ENCODE measurements at places on chromosomes 7 and 10. TPM values are rescaled to one million over a fixed set of nuclear protein-coding genes. Genes with fewer than 3 reads are reported as not detected.

GRCh38 chr10:30855131-30855530, 176.5 kb downstream of the ZNF438 start:
- DNase-seq: no peak
- H3K4me3 ChIP-seq: no peak overlapping the region
- no peaks in the 10 kb centered on the region for H3K27me3 ChIP-seq

GRCh38 chr7:84336303-84336702, 141.7 kb upstream of the SEMA3A start:
- no peaks in the 10 kb centered on the region for H3K4me1 ChIP-seq
- H3K36me3 ChIP-seq: no peaks in the 10 kb centered on the region
- no peaks in the 10 kb centered on the region for H3K27me3 ChIP-seq

DNA sequence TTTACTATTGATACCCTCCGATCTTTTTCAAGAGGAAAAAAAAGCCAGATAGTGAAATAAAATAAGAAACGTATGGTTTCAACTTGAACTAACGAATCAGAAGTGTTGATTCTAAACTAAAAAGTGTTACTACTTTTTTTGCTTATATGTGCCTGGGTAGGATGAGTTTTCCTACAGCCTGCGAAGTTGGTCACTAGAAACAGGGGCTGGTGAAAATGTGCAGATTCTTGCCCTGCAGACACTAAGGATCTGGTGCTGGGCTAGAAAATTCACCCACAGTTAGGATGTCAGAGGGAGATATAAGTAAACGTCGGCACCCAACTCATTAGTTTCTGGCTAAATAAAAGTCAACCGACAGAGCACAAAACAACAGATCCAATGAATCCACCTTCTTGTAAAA, 298.7 kb upstream of the NFE2L3 start:
- peaks cover 5% of the 10 kb centered on the region for H3K27me3 ChIP-seq
- H3K36me3 ChIP-seq: no peaks in the 10 kb centered on the region
- no peak overlapping the region for H3K4me3 ChIP-seq
- no peak overlapping the region for H3K27ac ChIP-seq
- peak; percentile 39 for DNase-seq

DNA sequence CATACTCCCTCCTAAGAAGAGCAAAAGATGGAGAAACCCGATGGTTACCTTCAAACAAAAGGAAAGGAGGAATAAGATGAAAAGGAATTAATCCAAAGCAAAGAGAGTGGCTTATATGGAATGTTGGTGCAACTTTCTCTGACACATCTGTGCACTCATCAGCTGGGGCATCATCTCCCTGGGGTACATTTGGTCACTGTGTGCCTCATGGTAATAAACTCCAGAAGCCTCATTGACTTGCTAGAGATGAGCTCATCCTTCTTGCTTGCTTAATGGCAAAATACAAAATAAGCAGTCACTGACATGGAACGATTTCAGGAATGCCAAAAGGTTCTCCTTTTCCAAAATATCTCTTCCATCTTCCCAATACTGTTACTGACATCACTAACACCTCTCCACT, 22.5 kb downstream of the CAV1 start:
- H3K27ac ChIP-seq: no peak overlapping the region
- no peaks in the 10 kb centered on the region for H3K36me3 ChIP-seq
- H3K4me1 ChIP-seq: no peaks in the 10 kb centered on the region
- DNase-seq: no peak

- H3K27me3 ChIP-seq: no peaks in the 10 kb centered on the region
- no peak for DNase-seq
- H3K4me3 ChIP-seq: no peak overlapping the region
- peaks cover 6% of the 10 kb centered on the region for H3K4me1 ChIP-seq
- no peaks in the 10 kb centered on the region for H3K36me3 ChIP-seq
- H3K27ac ChIP-seq: no peak overlapping the region
Measured at GRCh38 chr7:111787099-111787498, 224.8 kb upstream of the IMMP2L start.

DNA sequence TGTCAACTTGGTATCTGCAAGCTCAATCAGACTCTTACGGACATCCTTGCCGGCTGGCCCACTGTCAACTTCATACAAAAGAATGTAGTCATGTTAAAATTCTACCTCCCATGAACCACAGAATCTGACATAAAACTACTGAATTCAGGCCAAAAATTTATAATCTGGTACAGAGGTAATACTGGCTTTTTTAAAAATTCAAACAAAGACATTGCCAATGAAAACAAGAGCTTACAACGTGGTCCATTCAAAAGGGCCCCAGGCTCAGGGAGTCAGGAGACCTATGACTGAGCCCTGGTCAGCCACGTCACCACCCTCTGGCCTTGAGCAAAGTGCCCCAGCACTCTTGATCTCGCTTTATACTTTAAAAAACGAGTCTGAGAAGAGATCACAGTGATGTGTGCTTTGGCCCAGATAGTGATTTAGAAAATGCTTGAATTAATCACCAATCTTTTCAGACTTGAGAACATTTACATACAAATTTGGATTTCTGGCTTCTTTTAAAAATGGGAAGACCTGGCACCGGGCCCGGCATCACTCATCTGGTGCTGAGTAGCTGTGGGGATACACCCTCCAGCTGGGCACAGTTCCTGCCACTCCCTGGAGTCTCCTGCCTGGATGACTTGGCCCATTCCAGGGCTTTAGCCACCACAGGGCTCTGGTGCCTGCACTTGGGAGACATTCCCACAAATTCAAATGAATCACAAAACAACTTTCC, 94.1 kb downstream of the PIP4K2A start:
- no peaks in the 10 kb centered on the region for H3K36me3 ChIP-seq
- H3K4me3 ChIP-seq: no peak overlapping the region
- no peaks in the 10 kb centered on the region for H3K27me3 ChIP-seq

- no peak overlapping the region for H3K4me3 ChIP-seq
- H3K27me3 ChIP-seq: no peaks in the 10 kb centered on the region
- H3K27ac ChIP-seq: no peak overlapping the region
- H3K36me3 ChIP-seq: no peaks in the 10 kb centered on the region
Measured at GRCh38 chr7:111259991-111260390, 169.1 kb downstream of the LRRN3 start.

DNA sequence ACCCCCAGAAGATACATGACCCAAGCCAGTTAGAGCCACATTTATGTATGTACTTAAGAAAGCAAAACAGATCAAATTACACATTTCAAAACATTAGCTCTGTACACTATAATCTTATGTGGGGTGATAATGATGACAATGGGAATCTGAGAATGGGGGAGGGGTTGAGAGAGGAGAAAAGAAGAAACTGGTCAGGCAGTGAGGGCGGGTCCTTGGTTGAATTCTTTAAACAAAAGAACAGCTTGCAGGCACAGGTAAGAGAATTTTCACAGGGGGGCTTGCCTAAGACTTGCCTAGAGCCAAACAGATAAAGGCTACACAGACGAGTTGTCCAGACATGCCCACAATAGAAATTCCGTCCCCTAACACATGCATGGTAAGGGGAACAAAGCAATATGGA, 76.8 kb upstream of the PTER start:
- no peak overlapping the region for H3K4me3 ChIP-seq
- no peaks in the 10 kb centered on the region for H3K27me3 ChIP-seq
- H3K4me1 ChIP-seq: no peaks in the 10 kb centered on the region

GRCh38 chr10:98170249-98171117, 36.0 kb downstream of the R3HCC1L start:
- H3K4me3 ChIP-seq: no peak overlapping the region
- DNase-seq: peak; percentile 57
- H3K36me3 ChIP-seq: no peaks in the 10 kb centered on the region
- H3K4me1 ChIP-seq: no peaks in the 10 kb centered on the region
- no peaks in the 10 kb centered on the region for H3K27me3 ChIP-seq

DNA sequence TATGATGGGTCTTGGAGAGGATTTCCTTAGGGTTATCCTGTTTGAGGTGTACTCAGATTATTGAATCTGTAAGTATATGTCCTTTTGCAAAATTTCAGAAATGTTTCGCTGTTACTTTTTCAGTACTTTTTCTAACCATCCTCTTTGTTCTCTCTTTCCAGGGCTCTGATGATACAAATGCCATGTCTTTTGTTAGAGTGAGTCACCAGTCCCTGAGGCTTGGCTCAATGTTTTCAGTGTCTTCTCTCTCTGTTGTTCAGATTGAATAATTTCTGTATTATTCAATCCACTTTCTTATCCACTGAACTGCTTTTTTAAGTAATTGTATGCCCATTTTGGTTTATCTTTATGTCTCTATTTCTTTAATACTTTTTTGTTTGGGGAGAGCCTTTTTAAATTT, 449.4 kb downstream of the TNS3 start:
- H3K27ac ChIP-seq: no peak overlapping the region
- H3K27me3 ChIP-seq: no peaks in the 10 kb centered on the region
- no peaks in the 10 kb centered on the region for H3K36me3 ChIP-seq
- no peak for DNase-seq
- no peaks in the 10 kb centered on the region for H3K4me1 ChIP-seq

DNA sequence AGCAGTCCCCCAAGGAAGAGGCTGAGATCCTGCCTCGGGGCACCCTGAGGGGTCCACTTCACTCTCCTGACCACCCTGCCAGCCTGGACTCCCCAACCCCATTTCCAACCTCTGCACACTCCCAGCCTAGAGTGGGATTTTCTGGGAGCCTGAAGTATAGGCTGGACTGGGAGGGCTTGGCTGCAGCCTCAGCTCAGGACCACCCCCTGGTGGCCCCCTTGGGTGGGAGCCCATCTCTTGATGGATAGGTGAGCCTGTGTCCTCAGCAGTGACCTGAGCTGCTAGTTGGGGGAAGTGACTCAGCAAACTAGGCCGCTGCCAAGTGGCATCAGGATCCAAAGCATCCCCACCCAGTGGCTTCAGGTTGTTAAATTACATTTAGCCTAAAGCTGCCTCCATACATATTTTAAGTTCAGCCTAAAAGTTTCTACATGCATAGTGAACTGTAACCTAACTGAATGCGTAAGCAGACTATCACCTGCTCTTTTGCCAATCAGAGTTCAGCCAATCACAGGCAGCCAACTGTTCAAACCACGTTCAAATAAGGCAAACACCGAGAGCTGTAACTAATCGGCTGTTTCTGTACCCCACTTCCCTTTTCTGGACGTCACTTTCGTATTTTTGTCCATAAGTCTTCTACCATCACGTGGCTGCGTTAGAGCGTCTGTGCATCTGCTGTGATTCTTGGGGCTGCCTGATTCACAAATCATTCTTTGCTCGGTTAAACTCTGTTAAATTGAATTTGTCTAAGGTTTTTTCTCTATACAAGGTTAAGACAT, 144.0 kb downstream of the PLPP4 start:
- no peaks in the 10 kb centered on the region for H3K27me3 ChIP-seq
- no peak overlapping the region for H3K4me3 ChIP-seq
- H3K4me1 ChIP-seq: no peaks in the 10 kb centered on the region
- DNase-seq: peak; percentile 40
- no peaks in the 10 kb centered on the region for H3K36me3 ChIP-seq

DNA sequence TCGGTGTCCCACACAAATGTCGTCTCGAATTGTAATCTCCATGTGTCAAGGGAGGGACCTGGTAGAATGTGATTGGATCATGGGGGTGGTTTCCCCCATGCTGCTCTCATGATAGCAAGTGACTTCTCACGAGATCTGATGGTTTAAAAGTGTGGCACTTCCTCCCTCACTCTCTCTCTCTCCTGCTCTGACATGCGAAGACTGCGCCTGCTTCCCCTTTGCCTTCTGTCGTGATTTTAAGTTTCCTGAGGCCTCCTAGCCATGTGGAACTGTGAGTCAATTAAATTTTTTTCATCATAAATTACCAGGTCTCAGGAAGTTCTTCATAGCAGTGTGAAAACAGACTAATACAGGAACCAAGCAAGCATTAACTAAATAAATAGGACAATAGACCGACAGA, 229.1 kb downstream of the GFRA1 start:
- no peak for DNase-seq
- no peaks in the 10 kb centered on the region for H3K4me1 ChIP-seq
- no peaks in the 10 kb centered on the region for H3K27me3 ChIP-seq

- no peak for DNase-seq
- no peak overlapping the region for H3K27ac ChIP-seq
- no peaks in the 10 kb centered on the region for H3K27me3 ChIP-seq
- H3K4me3 ChIP-seq: no peak overlapping the region
Measured at GRCh38 chr7:28586736-28587135, 174.4 kb downstream of the CREB5 start.

GRCh38 chr7:100966542-100967291, 2.6 kb upstream of the MUC12 start:
- H3K27me3 ChIP-seq: peaks cover 32% of the 10 kb centered on the region
- no peaks in the 10 kb centered on the region for H3K36me3 ChIP-seq
- no peak for DNase-seq
- no peak overlapping the region for H3K4me3 ChIP-seq
- H3K4me1 ChIP-seq: no peaks in the 10 kb centered on the region
- no peak overlapping the region for H3K27ac ChIP-seq

DNA sequence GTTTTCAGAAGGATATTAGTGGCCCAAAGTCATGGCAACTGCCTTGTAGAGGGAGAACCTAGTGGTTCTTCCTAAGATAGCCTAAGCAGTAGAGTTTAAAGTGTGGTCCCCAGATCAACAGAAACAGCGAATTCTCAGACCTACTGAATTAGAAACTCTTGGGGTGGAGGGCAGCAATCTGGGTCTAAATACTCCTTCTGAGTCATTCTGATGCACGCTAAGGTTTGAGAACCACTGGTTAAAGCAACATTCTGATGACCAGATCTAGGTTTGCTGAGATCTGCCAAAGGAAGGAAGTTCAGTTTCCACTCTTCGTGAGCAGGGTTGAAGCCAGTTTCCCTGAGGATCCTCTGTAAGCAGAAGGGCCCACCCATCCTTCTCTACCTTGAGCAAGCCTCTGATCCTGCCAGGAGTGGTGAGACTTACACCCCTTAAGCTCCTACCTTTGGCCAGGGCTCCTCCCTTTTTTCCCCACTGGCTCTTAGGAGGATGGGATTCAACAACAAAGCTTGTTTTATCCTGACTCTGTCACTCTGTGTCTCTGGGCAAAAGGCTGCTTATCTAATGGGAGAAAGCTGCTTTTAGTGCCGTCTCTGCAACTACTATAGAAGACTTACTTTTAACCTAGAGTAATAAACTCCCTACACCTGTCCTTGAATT, 26.8 kb upstream of the TRUB1 start:
- peaks cover 6% of the 10 kb centered on the region for H3K4me1 ChIP-seq
- no peak overlapping the region for H3K27ac ChIP-seq

- no peak for DNase-seq
- H3K36me3 ChIP-seq: no peaks in the 10 kb centered on the region
- H3K27me3 ChIP-seq: no peaks in the 10 kb centered on the region
Measured at GRCh38 chr7:78066599-78066998, 268.0 kb downstream of the PHTF2 start.

Gene SKIDA1
- total RNA-seq: 2.9 TPM

Gene MRC1
- 67.8 TPM for total RNA-seq

Gene CUBN
- total RNA-seq: 14.8 TPM

Gene NXPH1
- total RNA-seq: not detected

Gene ZNF22
- total RNA-seq: 24.5 TPM

Gene IL2RA
- total RNA-seq: 11.9 TPM

Gene ADRB1
- total RNA-seq: 0.72 TPM

Gene MCM7
- 47.2 TPM for total RNA-seq

Gene INTS15
- total RNA-seq: 26.7 TPM

Gene SEMA3E
- 1.1 TPM for total RNA-seq

Gene C10orf62
- 1.6 TPM for total RNA-seq

Gene RGR
- total RNA-seq: not detected

Gene TEX47
- total RNA-seq: not detected

Gene ATOH7
- 0.16 TPM for total RNA-seq

Gene OIT3
- not detected for total RNA-seq

Gene HPS6
- 20.0 TPM for total RNA-seq

Gene SLC39A12
- total RNA-seq: 0.16 TPM
